Activated CD4-positive, alpha-beta T cell treated with anti-CD3 and anti-CD28 coated beads for 48 hours (primary cell): ENCODE measurements at places on chromosomes 16 and 17.

DNA sequence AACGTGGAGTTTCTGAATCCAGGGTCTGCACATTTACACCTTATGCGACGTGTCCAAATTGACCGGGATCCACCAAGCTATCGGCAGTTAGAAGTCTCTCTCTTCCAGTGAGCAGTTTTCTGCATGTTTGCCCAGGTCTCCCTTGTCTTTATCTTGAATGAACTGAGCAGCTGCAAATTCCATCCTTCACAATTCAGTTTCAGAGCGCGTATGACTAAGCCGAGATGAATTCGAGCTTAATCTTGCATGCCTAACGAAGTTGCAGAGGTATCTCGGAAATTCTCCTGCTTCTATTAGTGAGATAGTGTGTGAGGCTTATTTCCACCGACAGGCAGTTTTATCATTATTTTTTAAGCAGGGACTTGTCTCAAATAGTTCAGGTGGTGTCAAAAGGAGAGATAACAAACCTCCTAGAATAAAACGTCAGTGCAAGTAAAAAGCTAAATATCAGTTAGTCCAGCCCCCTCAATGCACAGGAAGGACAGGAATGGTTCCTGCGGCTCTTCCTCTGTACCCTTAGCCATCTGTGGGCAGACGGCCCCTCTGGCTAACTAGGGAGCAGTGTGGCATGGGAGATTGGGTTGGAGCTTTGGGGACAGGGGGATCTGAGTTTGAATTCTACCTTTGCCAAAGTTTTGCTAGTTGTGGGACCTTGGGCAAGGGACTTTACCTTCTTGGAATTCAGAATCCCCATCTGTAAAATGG is 93.0 kb upstream of the GPR139 start:
- DNase-seq = no peak

GRCh38 chr17:9519583-9520272 is 55.9 kb downstream of the STX8 start:
- no peak for DNase-seq

DNA sequence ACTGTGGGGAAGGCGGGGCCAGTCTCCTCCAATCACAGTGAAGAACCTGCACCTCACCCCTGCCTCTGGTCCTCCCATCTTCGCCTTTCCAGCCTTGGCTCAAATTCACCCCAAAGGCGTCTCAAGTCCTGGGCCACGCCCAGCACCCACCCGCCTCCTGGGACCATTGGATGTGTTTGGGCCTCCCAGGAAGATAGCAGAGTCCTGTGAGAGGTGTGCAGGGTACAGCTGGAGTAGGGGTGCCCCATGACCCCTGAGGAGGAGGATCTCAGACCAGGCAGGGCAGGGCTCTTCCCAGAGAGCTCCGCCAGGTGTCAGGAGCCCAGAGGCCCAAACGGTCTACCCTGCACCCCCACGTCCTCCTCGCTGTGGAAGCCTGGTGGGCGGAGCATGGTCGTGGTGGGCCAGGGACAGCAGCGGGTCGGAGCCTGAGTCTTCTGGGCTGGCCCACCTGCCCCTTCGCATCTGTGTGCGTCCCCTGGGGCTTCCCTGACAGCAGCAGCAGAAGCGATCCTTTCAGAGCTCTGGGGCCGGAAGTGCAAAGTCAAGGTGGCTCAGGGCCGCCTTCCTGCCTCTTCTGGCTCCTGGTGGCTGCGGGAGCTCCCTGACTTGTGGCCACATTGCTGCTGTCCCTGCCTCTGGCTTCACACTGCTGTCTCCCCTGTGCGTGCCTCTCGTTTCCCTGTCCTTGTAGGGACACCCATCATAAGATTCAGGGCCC is 34.9 kb upstream of the ZNF469 start:
- peak; percentile 25 for DNase-seq

DNA sequence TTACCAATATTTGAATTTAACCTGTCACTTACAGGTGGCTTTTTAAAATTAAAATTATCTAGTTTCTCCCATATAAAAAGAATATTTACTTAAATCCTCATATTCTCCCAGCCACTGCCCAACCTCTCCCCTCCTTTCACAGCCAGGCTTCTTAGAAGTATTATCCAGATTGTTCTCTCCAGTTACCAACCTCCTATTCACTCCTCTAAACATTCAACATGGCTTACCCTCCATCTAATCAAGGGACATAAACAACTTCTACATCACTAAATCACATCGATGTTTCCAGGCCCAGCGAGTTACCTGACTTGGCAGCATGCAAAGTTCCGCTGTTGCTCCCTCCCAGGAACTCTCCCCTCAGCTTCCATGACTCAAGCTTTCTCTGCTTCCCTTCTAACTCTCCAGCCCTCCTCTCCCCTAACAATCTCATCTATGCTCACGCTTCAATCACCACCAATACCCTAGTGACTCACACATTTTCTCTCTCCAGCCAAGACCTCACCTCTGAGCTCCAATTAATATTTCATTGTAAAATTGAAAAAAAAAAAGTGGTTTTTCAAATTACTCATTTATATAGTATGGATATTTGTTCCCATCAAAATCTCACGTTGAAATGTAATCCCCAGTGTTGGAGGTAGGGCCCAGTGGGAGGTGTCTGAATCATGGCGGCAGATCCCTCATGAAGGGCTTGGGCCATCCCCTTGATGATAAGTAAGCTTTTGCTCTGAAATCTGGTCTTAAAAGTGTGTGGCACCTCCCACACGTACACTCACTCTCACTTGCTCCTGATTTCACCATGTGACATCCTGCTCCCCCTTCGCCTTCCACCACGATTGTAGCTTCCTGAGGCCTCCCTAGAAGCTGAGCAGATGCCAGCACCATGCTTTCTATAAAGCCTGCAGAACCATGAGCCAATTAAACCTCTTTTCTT is 88.5 kb downstream of the HELZ start:
- DNase-seq = peak; percentile 31

DNA sequence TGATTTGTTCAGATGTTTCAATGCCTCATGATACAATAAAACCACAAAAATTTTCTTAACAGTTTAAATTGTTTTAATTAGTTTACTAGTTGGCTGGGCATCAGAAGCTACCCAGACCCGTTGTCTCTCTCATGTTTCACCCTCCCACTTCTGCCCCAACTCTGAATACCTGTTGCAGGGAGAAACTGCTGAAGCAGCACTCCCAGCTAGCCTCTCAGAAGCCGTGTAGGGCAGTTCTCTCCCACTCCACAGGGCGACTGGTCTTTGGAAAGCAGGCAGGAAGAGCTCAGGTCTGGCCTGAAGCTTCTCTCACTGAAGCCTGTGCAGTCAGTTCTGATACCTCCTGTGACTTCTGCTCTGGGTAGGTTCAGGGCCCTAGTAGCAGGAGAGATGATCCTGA is 1.6 kb upstream of the EDC4 start:
- no peak for DNase-seq

- DNase-seq = no peak
Measured at GRCh38 chr17:13690806-13691205, 89.1 kb upstream of the HS3ST3A1 start.

DNA sequence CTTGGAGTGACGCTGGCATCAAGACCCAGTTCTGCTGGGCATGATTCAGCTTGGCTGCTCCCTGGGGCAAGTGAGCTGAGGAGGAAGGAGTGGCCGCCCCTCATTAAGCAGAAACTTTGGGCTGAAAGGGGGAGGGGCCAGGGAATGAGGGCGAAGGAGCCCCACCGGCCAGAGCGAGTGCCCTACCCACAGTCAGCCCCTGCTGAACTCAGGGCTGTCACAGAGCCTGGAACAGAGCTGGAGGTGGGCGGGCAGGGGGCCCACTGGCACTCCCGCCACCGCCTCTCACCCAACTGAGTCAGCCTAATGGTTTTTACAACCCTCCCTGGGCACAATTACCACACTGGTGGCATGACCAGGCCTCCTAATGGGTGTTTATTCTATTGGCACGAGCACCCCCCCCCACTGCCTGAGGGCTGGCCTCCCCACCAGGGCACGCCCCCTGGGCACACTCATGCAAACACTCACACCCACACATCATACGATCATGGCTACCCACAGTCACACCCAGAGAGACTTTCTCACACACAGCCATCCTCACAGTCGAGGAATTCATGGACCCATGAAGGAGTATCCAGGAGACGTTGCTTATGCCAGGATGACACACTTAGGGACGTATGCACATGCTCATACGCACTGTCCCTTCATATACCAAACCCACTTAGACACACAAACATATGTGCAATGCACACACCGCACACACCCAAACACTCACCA is 19.2 kb downstream of the UNC119 start:
- no peak for DNase-seq
